Natural killer cell treated with Interleukin-12 subunit alpha and Interleukin-12 subunit beta and Interleukin-15 and Interleukin-18, amount 100 ng/mL, for 72 hours (primary cell): ENCODE measurements at places on chromosomes 4 and X. TPM values are rescaled to one million over a fixed set of nuclear protein-coding genes. Genes with fewer than 3 reads are reported as not detected.

DNA sequence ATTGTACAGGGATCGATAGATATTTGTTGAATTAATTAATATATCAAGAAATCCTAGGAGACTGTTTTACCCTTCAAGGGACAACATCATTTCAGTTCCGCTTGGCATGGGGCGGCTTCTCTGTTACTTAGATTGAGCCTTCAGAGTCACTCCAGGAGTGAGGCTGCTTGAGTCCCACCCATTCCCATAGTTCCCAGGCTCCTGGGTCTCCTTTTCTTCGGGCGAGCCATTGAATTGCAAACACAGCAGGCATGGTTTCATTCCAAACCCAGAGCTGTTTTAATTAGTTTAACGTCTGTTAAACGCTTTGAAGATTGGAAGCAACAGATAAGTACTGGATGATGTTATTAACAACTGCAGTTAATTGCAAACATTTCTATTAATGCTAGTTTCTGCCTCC lies 571 bp upstream of the EDA start:
- no peak for DNase-seq

GRCh38 chr4:175435381-175435783 lies 376.7 kb downstream of the GPM6A start:
- no peak for DNase-seq

GRCh38 chrX:148530464-148531077 lies 30.2 kb downstream of the AFF2 start:
- DNase-seq = no peak

- DNase-seq = no peak
Measured at GRCh38 chr4:82578935-82579334, 17.1 kb upstream of the TMEM150C start.

DNA sequence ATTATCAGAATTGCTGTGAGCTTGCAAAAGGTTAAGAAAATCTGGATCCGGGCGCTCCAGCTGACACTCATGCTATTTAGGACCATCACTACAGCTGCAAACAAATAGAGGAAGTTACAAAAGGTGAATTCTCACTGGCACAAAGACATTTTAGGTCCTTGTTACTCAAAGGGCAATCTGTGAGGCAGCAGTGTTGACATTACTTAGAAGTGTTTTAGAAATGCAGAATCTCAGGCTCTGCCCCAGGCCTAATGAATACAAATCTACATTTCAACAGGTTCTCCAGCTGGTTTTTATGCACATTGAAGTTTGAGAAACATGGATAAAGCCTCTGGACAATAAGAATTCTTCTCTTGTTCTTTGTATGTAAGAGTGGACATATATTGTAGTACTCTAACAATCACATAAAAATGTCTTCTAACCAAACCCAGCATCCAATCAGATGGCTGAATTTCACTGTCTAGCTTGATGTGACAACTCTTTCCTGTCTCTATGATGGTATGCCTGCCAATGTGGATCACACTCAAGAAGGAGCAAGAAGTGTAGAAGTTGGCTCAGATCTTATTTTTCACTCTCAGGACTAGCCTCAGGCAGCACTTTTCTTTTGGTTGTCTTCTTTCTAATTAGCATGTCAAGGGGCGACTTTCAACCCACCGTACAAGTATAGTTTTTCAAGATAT lies 18.8 kb downstream of the SLC7A11 start:
- DNase-seq = no peak

DNA sequence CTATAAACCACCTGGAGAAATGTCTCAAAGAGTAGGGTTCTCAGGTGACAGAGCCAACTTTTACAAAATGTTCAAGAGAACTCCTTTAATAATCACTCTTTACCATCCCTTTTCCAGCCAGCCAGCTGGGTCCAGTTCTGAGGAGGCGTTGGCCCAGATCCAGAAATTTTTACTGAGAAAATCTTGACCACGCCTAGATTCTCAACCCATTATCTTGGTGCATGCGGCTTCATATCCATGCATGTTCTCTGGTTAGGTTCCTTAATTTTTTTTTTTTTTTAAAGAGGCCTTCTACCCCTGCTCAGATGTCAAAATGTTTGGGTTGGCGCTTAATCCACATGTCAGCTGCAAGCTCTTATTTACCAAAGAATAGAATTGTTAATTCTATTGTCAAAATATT lies 12.0 kb upstream of the MAP7D2 start:
- no peak for DNase-seq

DNA sequence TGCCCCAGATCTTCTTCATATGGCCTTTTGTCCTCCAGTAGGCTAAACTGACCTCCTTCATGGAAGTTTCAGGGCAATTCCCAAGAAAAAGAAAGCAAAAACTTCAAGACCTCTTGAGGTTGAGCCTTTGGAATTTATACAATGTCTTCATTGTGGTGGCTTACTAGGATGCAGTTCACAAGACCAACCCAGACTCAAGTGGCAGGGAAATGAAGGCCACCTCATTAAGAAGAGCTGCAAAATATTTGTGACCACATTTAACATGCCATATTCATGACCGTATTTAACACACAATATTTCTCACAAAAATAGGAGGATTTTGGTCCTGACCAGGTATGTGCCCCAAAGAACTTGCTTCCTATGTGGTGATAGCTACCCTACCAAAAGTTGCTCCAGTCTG lies 605.5 kb upstream of the PITX2 start:
- no peak for DNase-seq

DNA sequence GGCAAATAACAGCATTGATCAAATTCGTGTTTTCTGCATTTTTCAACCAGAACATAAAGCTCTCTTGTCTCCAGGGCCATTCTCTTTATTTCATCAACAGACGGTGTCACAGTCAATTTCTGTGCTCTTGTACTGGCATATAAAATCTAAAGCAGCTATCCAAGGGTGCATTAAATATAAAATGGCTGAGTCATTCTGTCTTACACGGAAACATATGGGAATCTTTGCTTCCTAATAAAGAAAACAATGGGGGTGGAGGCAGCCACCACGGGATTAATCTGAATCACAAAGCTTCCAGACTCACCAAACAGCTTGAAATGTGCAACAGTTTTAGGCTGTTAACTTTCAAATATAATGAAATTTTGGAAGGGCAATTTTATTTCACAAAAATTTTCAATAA lies 132.6 kb downstream of the IL15 start:
- DNase-seq = no peak

DNA sequence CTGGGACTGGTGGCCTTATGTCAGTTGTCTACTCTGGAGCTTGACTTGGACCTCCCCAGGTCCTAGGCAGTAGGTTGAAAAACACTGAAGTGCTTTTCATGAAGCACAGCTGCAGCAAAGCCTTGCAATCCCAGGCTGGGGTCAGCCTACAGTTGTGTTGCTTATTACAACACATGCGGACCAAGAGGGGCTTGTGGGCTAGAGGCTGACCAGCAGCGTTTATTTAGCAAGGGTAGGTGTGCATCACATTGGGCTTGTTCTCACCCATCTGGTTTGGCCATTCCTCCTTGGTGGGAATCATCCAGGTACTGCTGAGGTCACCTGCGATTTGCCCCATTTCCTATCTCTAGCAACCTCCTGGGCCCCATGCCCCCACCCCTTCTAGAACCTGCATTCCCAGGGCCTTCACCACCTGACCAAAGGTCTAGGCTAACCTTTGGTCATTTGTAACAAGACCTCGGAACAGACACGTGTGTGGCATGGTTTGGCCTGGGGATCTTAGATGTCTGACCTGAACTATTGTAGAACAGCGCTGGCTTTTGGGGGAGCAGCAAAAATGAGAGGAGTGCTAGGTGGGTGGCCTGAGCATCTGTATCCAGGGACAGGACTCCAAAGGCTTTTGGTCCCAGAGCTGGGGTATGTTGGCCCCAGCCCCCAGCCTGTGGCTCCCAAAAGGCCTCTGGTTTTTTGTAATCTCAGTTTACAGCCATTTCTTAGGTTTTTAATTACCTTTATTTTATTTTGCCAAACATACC lies 3.0 kb downstream of the RPL10 start:
- DNase-seq = no peak

GRCh38 chr4:17721496-17722355 lies 59.7 kb downstream of the FAM184B start:
- DNase-seq = no peak

DNA sequence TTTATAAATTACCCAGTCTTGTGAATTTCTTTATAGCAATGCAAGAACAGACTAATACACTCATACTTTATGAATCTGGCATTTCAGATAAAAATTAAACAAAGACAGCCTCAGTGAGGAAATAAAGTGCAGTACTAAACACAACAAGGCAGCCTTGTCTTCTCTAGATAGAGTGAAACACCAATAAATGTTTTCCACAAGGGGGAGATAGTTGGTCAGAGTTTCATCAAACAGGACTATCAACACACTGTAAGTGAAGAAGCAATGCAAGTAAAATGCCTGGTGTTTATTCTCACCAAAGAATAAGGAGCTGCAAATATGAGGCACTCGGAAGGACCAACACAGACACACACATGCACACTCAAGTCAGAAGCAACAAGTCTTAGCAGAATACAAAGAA lies 62.8 kb downstream of the FAM9B start:
- DNase-seq = no peak

DNA sequence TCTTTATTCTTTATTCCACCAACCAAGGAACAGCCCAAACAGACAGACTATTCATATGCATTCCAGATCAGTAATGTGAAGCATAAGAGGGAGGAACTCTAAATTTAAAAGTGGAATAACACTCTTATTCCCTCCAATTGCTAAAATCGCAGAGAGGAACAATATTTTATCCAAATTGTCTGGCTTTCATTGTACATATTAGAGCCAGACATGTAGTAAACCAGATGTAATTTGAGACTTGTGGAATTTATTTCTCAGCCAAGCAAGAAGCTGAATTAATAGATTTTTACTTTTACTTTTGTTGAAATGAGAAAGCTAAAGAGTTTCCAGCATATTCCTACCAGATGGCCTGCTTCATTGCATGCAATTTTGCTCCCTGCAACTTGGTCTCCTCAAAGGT lies 674.6 kb upstream of the SLIT2 start:
- DNase-seq = no peak

DNA sequence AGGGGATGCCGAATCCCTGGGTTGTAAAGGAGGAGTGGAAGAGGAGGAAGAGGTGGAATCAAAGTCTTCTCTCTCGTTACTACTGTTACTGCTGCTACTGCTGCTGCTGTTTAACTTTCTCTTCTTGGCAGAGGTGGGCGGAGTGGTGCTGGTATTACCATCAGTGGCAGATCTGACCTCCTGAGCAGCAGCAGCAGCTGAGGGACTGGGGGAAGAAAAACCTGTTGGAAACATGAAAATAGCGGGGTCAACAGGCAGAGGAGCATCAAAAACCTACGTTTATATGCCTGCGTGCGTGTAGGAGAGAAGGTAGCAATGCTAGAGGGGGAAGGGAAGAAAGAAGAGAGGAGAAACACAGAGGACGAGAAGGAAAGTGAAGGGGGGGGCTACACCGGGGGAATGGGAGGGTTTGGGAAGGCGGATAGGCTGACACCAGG lies 339 bp downstream of the CUL4B start:
- no peak for DNase-seq

DNA sequence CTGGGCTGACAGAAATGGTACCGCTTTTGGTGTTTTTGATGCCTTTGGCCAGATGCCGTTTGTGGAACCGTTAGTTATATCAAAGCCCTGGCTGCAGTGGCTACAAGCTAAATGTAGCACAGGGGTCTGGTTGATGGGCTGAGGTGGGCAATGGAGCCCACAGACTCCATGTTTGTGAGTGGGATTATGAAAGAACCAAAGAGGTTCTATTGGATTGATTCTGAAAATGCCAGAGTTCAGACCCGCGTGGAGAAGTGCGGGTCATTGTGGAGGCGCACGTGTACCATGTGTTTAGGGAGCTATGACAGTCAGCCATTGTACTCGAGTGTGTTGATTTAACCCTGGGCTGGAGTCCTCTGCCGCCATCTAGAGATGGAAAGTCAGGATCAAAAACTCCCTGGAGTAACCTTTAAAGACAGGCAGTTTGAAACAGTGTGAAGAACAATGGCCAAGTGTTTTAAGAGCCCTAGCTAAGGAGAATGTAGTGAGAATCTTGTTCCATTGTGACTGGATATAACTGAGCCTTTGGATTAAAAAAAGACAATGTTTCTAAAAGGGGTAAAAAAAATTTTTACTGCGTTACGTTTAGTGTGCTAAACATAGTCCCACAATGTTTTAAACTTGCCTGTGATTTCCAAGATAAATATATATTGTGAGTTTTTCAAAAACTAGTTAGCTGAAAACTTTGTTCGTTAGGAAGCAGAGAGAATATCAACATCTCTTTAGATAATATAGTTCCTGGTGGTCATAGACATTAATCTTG lies 12.7 kb downstream of the ART3 start:
- DNase-seq = no peak

DNA sequence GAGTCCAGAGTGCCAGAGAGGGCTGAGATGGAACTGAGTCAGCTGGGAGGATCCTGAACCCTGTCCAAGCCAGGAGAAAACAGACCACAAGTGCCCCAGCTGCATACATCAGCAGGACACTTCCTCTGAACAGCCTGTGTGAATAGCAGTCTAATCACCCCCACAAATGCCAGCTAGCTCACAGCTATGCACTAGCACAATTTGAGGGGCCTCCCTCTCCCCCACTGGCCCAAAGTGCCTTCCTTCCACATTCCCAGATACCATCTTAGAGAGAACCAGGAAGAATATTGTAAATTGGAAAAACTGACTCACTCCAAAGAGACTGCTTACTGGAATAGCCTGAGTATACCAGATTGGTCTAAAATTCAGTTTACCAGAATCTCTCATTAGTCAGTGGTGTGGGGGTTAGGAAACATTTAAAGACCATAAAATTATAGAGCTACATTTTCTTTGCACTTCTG lies 292.6 kb upstream of the KLF3 start:
- no peak for DNase-seq

- DNase-seq = no peak
Measured at GRCh38 chr4:128287141-128287870, at the start of gene PGRMC2. Gene PGRMC2 (minus strand): TSS chr4:128287813. CDS start chr4:128287790, 23 bp downstream.

- no peak for DNase-seq
Measured at GRCh38 chrX:110346681-110347080, 12.0 kb upstream of the RTL9 start.

GRCh38 chr4:74190919-74191397 lies 33.0 kb downstream of the MTHFD2L start:
- DNase-seq = no peak

GRCh38 chrX:106897259-106897658 lies 5.9 kb downstream of the RIPPLY1 start:
- DNase-seq = no peak

- DNase-seq = no peak
Measured at GRCh38 chr4:81504112-81505003, 32.7 kb upstream of the RASGEF1B start.

GRCh38 chr4:76504613-76505465 lies 69.8 kb downstream of the SHROOM3 start:
- DNase-seq = no peak

GRCh38 chrX:110146521-110146920 lies 143.6 kb downstream of the TMEM164 start:
- DNase-seq = no peak

ARSJ gene
- not detected for total RNA-seq

C4orf46 gene
- total RNA-seq = 12.8 TPM

ETDA gene
- not detected for total RNA-seq

SLC7A11 gene
- 7.6 TPM for total RNA-seq

OTC gene
- total RNA-seq = not detected

STK26 gene
- total RNA-seq = 41.6 TPM

BEND4 gene
- total RNA-seq = 0.11 TPM

GAGE12F gene
- not detected for total RNA-seq

PLK4 gene
- total RNA-seq = 66.8 TPM

MYL5 gene
- total RNA-seq = 13.5 TPM

MAB21L2 gene
- not detected for total RNA-seq

RHOXF2 gene
- total RNA-seq = not detected

EGF gene
- total RNA-seq = not detected

SPP1 gene
- not detected for total RNA-seq

RASSF6 gene
- total RNA-seq = not detected

COL4A6 gene
- not detected for total RNA-seq
